Sigmoid colon (tissue), 7 donors: ENCODE measurements at places on chromosomes 6 and 20.

DNA sequence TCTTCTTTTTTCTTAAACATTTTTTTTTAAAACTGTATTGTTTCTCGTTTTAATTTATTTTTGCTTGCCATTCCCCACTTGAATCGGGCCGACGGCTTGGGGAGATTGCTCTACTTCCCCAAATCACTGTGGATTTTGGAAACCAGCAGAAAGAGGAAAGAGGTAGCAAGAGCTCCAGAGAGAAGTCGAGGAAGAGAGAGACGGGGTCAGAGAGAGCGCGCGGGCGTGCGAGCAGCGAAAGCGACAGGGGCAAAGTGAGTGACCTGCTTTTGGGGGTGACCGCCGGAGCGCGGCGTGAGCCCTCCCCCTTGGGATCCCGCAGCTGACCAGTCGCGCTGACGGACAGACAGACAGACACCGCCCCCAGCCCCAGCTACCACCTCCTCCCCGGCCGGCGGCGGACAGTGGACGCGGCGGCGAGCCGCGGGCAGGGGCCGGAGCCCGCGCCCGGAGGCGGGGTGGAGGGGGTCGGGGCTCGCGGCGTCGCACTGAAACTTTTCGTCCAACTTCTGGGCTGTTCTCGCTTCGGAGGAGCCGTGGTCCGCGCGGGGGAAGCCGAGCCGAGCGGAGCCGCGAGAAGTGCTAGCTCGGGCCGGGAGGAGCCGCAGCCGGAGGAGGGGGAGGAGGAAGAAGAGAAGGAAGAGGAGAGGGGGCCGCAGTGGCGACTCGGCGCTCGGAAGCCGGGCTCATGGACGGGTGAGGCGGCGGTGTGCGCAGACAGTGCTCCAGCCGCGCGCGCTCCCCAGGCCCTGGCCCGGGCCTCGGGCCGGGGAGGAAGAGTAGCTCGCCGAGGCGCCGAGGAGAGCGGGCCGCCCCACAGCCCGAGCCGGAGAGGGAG, 580 bp downstream of the VEGFA start:
- DNase-seq = peak; percentile 83

GRCh38 chr6:83962582-83962981, 71.0 kb upstream of the MRAP2 start:
- DNase-seq = no peak

DNA sequence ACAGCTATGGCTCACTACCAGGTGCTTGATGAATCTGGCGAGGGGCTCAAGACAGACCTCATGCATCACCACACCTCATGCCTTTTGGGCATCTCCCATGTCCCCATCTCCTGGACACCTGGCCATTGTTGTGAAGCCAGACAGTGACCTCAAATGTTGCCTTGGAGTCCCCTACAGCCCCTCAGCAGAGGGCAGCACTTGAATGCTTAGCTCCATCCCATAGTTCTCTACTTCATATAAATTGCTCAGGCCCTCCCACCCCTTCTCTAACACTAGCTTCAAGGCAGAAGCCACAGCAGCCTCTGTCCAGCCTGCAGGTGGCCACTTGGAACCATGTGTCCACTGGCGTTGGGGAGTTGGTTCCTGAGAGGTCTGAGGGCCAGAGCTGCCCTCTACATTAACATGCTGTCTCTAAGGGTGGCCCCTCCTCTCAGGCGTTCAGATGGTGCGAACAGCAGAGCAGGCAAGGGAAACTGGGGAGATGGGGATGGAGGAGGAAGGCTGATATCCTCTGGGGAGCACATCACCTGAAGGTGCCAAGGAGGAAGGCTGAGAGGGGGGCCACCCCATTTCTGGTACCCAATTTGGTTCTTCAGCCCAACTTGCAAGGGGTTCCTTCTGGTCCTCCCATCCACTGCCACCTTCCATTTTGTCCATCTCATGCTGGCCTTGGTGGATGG, 31.3 kb downstream of the MOCS1 start:
- peak; percentile 14 for DNase-seq

DNA sequence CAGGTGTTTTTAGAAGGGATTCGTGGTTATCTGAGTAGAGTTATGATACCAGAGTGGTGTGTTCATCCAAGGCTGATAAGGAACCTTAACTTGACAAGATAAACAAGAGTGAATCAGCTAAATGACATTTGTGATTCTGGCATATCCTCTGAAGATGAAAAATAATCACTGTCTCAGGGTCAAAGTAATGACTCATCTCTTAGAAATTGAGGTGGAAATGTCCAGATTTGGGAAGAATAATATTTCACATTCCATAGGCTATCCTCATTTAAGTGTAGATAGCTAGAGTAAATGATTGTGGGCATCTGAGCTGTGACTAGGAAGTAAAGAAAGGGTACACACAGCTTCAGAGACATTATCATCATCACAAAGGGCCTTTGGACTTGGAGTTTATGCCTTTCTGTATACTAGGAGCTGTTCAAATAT, 255.7 kb downstream of the GJA1 start:
- no peak for DNase-seq

DNA sequence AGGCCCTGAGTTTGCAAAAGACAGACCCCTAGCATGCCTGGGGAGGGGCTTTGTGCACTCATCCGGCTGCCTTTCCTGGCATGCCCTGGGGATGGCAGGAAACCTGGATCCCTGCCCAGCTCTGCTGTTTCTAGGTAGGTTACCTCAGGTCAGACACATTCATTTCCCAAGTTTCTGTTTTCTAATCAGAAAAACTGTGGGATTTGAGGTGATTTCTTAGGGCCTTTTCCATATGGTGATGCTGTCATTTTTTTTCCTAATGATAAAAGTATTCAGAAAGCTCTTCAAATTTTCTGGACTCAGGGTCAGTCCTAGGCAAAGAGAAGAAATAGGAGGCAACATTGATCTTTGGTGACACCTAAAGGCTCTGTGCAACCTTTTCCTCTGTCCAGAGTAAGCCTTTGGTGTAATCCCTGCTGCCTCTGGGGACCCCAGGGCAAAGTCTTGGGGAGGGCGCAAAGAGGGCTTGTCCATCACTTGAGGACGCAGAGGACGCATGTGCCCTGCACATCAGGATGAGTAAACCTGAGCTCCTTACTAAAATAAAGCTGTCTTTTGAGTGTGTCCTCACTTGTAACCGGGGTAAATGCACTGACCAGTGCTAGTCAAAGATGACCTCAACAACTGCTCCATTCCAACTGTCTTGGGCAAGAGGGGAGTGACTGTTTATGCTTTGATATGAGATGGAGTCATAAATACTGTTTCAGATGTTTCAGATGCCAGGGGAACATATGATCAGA, 13.5 kb upstream of the TRAM2 start:
- DNase-seq = no peak

DNA sequence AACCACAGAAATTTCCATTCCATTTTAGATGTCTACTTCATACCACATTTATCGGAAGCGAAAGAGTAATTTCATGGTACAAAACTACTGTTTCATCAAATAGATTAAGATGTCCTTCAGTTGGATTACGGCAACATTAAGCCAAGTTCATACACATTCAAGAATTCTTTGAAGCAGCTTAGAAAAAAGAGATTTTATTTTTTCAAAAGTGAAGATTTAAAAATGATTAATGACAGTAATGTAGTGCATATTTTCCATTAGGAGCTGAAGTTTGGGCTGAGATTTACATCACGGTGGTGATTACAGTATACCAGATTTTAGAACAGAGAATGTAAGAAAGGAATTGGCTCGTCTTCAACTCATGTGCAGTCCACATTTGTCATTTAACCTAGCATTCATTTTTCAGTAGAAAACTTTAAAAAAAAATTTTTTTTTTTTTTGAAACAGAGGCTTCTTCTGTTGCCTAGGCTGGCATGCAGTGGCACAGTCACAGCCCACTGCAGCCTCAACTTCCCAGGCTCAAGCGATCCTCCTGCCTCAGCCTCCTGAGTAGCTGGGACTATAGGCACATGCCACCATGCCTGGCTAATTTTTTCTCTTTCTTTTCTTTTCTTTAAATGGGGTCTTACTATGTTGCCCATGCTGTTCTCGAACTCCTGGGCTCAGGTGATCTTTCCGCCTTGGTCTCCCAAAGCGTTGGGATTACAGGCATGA, 1.9 kb downstream of the SYNJ2 start:
- DNase-seq = peak; percentile 39

DNA sequence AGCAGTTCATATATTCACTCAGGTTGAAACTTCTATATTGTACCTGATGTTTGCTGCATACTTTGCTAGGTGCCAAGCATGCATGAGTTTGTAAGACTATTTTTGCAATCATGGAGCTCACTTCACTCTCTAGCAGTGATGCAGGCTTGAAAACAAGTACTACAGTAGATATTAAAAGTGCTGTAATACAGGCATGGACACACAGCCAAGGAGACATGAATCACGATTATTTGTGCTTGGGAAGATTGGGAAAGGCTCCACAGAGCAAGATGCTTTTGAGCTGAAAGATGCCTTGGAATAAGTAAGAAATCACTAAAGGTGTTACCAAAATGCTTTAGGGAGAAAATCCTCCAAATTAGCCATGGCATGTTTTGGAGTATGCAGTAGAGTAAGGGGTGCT, 427.4 kb downstream of the UTRN start:
- no peak for DNase-seq

DNA sequence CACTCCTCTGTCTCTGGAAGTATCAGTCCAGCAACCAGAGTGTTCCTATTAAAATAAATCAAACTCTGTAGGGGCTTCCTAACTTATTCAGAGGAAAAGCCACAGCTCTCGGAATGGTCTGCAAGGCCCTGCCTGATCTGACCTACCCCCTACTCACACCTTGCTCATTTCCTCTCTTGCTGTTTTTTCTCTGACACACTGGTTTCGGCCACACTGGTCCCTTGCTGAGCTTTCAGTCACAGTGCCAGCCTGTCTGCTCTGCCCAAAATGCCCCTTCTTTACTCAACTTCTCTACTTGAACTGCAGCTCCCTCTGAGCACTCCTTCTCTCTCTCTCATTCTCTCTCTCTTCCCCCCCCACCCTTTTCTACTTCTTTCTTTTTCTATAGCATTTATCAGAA, 430.2 kb downstream of the UTRN start:
- DNase-seq = no peak

DNA sequence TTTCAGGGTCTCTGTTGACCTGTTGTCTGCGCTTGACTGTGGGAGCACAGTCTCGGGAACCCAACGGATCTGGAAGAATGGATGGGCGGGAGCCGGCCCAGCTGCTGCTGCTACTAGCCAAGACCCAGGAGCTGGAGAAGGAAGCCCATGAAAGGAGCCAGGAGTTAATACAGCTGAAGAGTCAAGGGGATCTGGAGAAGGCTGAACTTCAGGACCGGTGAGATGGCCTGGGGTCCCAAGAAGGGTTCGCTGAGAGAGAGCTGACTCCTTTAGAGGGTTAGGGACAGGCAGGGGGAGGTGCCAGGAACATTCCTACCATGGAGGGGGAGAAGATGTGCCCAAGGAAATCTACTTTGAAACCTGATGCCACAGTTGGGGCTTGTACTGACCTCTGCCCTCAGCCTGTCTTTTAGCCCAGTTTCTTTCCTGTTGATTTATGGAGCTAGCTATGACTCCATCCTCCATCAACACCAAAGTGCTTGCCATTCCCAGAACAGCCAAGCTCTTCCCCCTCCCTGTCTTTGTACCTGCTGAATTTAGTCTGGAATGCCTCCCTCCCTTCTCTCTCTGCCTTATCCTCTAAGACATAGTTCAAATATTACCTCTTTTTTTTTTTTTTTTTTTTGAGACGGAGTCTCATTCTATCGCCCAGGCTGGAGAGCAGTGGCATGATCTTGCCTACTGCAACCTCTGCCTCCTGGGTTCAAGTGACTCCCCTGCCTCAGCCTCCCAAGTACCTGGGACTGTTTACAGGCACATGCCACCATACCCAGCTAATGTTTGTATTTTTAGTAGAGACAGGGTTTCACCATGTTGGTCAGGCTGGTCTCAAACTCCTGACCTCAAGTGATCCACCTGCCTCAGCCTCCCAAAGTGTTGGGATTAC, 12.2 kb downstream of the CEP250 start:
- DNase-seq = peak; percentile 72

GRCh38 chr6:160972111-160972510, 19.5 kb upstream of the MAP3K4 start:
- no peak for DNase-seq

- DNase-seq = peak; percentile 27
Observed at GRCh38 chr6:3318226-3318625, 59.5 kb downstream of the PSMG4 start.

DNA sequence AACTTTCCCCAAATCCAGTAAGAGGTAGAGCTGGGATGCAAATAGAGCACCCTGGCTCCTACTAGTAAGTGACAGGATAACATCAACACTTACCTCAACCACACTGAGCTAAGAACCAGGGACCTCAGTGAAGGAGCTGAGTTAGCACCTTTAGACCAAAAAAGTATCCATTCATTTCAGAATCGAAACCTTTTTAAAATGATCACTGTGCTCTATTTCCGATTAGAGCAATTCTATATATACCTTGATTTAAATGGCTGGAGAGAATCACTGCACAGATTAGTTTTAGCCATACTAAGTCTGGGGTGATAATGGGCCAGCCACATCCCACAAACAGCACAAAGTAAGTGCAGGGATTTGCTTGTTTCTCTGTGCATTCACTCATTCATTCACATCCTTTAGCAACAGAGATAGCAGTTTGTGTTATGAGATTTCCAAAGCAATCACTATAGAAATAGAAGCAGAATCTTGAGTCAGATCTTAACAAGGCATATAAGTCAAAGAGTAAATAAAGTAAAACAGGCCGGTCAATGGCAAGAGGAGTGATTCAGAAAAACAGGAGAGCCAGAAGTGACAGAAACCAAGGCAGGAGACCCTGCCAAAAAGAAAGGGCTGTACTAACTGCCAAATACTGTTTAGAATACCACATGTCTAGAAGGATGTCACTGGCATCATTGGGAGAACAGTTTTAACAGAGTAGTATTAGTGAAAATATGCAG, 136.3 kb downstream of the KIF13A start:
- DNase-seq = no peak

GRCh38 chr6:136977075-136977474, 55.0 kb downstream of the SLC35D3 start:
- no peak for DNase-seq

GRCh38 chr20:50993876-50994275, 29.0 kb downstream of the KCNG1 start:
- DNase-seq = no peak

DNA sequence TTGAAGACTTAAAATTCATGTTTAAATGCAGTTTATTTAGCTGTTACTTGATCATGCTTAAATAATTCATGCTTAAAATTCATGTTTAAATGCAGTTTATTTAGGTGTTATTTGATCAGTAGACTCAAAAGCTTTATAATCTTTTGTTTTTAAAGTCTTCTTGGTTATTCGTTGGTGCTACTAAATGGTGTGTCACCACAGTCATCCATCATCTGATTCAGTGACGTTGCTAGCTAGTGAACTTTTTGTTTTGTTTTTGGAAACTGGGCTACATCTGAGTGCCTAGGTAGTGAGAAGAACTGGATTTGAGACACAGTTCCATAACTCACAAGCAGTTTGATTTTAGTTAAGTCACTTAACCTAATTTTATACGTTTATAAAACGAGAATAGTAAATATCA, 20.9 kb downstream of the SCAF8 start:
- DNase-seq = no peak
